ENCODE measurements at places on chromosomes 6 and 20.

- H3K36me3 ChIP-seq = no peaks in the 10 kb centered on the region
- no peak overlapping the region for H3K27ac ChIP-seq
- no peaks in the 10 kb centered on the region for H3K27me3 ChIP-seq
- H3K4me1 ChIP-seq = no peaks in the 10 kb centered on the region
- no peak overlapping the region for H3K4me3 ChIP-seq
Measured at GRCh38 chr6:168384045-168385036, 56.6 kb upstream of the SMOC2 start.

DNA sequence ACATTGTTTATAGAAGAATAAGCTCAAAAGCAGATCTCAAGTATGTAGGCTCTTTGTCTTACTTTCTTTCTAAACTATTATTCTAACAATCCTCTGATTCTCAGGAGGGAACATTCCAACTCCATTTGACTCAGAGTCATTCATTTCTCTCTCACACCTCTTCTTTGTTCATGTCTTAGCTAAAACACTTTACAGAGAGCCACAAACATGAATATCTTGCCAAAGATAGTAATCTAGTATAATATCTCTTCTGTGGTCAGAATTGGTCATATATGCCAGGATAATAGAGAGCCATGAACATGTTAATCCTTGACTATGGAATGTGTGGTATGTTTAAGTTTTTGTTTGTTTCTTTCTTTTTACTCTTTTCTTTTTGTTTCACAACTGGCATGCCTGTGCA lies 456.0 kb upstream of the PTCHD4 start:
- no peak overlapping the region for H3K4me3 ChIP-seq
- no peak overlapping the region for H3K27ac ChIP-seq
- H3K4me1 ChIP-seq = no peaks in the 10 kb centered on the region
- no peak for DNase-seq
- H3K27me3 ChIP-seq = no peaks in the 10 kb centered on the region
- no peaks in the 10 kb centered on the region for H3K36me3 ChIP-seq

- no peak overlapping the region for H3K4me3 ChIP-seq
- no peaks in the 10 kb centered on the region for H3K36me3 ChIP-seq
- H3K27ac ChIP-seq = no peak overlapping the region
- no peak for DNase-seq
- no peaks in the 10 kb centered on the region for H3K4me1 ChIP-seq
- H3K27me3 ChIP-seq = no peaks in the 10 kb centered on the region
Measured at GRCh38 chr6:5045416-5045815, 39.7 kb upstream of the PPP1R3G start.

DNA sequence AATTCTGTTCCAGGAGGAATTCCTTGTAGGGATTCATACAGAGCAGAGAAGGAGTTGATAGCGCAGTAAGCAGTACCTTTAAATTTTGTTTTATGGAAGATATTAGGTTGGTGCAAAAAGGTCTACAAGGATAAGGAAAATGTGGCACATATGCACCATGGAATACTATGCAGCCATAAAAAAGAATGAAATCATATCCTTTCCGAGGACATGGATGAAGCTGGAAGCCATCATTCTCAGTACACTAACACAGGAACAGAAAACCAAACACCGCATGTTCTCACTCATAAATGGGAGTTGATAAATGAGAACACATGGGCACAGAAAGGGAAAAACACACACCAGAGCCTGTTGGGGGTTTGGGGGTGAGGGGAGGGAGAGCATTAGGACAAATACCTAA lies 37.4 kb upstream of the TXLNB start:
- H3K27me3 ChIP-seq = no peaks in the 10 kb centered on the region
- H3K4me1 ChIP-seq = no peaks in the 10 kb centered on the region
- H3K27ac ChIP-seq = no peak overlapping the region
- DNase-seq = no peak
- no peaks in the 10 kb centered on the region for H3K36me3 ChIP-seq

DNA sequence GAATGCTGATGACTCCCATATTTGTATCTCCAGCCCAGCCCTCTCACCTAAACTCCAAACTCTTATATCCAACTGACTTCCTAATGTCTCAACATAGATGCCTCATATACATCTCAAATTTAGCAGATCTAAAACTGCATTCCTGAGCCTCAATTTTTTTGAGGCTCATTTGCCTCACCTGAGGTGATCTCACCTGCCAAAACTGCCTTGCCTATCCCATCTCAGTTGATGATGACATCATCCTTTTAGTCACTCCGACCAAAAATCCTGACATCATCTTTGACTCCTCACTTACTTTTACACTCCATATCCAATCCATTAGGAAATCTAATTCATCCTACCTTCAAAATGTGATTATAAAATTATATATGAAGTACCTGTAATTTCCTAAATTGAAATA lies 25.6 kb upstream of the SLPI start:
- H3K27ac ChIP-seq = no peak overlapping the region
- no peak for DNase-seq
- H3K4me3 ChIP-seq = no peak overlapping the region
- H3K4me1 ChIP-seq = no peaks in the 10 kb centered on the region

DNA sequence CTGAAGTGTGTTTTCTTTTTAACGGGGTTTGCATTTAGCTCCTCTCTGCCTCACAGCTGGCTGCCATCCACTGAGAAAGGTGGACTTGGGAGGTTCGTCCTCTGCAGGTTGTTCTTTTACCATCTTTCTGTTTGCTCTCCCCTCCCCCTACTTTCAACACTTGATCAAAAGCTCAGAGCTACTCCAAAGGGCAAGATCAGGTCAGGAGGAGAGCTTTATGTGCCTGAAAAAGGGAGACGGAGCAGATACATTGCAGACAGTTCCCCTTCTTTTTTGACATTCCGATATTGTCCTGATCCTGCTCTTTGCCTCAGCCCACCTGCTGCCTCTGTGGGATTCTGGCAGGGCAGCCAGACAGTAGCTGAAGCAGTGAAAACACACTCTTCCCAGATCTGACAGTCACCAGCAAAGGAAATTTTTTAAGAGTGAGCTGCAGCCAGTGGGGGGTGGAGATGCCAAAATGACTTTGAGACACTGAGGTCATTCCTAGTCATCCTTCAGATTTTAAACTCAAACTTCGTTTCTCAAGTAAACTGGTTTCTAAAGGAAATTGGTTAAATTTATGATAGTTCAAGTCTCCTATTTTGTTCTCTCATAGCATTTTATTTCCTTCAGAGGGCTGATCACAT lies 26.5 kb downstream of the SMLR1 start:
- H3K27ac ChIP-seq = peak overlapping the region; percentile 42
- no peak for DNase-seq
- peaks cover 36% of the 10 kb centered on the region for H3K4me1 ChIP-seq

DNA sequence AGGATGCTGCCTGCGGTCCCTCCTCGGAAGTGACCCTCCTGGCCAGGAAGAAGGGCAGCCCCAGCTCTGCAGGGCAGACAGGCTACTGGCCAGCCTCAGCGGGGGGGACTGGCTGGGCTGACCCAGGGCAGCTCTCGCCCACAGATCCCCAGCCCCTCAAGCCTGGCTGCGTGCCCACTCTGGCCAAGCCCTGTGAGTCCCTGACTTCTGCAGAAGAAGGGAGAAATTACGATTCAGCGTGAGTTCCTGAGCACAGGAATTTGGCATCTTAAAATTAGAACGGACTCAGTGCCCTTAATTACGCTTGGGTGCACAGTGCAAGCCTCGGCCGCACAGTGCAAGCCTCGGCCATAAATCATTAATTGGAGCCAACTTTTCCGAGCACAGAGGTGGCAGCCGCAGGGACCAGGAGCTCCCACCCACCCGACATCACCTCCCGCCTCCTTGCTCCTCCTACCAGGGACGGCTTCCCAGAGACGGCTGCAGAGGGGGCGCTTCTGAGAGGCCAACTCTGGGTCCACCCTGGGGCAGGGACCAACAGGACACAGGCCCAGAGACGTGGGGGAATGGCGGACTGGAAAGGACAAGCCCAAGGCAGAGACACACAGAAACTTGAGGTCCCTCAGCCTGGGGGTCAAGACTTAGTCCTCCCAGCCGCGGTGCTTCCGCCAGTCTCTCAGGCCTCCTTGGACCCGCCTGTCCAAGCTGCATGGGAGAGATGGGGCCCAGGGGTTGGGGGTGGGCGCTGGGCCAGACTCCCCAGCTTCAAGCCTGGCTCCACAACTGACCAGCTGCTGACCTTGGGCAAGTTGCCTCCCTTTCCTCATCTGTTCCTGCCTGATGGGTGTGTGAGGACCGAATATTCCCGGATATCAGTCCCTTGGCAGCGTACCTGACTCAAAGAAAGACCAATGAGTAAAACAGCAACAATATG lies 165.4 kb downstream of the TAF4 start:
- H3K4me1 ChIP-seq = no peaks in the 10 kb centered on the region
- no peaks in the 10 kb centered on the region for H3K27me3 ChIP-seq
- no peaks in the 10 kb centered on the region for H3K36me3 ChIP-seq
- H3K4me3 ChIP-seq = no peak overlapping the region
- no peak overlapping the region for H3K27ac ChIP-seq

DNA sequence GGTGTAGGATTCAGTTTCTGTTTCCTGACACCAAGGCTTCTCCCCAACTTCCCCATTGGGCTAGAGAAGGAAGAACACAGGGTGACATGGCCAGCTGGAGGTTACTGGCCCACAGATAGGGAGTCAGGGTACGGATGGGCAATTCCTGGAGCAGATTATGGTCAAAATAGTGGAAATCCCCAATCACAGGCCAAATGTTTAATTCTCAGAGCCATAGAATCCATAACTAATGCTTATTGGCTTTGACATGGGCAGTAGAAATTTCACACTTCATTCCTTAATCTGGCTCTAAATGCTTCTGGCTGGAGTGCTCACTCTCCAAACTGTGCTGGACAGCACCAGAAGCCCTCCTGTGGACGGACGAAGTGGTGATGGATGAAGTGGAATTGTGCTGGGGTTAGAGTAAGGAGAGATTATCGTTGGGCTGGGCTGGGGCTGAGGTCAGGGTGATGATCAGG lies 887 bp downstream of the SIGLEC1 start:
- no peaks in the 10 kb centered on the region for H3K27me3 ChIP-seq
- H3K4me1 ChIP-seq = no peaks in the 10 kb centered on the region
- DNase-seq = no peak
- H3K4me3 ChIP-seq = no peak overlapping the region

GRCh38 chr6:49906526-49906925 lies 40.2 kb upstream of the CRISP1 start:
- no peak overlapping the region for H3K4me3 ChIP-seq
- no peaks in the 10 kb centered on the region for H3K4me1 ChIP-seq
- no peak overlapping the region for H3K27ac ChIP-seq
- no peaks in the 10 kb centered on the region for H3K36me3 ChIP-seq
- DNase-seq = no peak

DNA sequence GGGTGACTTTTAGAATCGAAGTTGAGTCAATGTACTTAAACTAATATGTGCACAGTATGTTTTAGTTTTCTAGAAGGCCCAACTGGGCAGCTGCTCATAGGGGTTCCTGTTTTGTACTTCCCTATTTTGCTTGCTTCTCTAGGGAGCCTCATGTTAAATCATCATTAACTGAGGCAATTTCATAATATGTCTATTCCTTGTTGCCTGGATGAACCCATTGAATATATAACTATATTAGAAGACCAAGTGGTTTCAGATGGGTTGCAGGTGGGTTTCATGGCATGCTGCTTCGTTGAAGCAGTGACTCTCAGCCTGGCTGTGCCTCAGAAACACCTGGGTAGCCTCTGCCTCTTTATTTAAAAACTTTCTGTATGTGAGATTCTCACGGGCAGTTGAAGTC lies 22.2 kb downstream of the CARMIL1 start:
- no peaks in the 10 kb centered on the region for H3K27me3 ChIP-seq
- no peaks in the 10 kb centered on the region for H3K36me3 ChIP-seq
- no peak overlapping the region for H3K4me3 ChIP-seq
- H3K4me1 ChIP-seq = no peaks in the 10 kb centered on the region
- H3K27ac ChIP-seq = no peak overlapping the region

DNA sequence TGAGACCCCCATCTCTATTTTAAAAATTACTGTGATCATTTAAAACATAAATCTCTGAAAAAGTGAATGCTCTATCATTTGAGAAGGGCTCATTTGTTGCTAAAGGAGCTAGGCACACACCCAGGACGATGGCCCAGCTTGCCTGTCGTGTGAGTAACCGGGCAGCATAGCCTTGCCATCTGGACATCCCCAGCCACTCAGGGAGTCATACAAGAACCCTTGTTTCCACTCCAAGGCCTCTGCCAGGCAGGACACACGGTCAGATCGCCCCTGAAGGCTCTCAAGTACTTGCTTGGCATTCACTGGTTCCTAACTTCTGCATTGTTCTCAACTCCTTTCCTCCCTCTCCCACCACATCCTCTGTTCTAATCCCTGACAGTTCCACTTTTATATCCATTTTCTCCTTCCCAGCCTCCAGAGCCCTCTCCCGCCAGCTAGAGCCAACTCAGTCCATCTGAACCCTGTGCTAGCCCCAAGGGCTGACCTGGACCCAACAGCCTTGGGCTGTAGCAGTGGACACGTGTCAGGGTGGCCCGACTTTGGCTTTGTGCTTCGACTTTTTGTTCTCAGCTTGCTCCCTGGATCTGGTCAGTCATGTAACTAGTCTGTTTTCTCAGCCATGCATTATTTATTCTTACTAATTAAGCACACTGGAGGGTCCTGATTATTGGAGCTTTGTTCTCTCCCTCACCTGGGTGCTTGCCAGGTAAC lies 15.7 kb upstream of the EZR start:
- H3K4me1 ChIP-seq = peaks cover 2% of the 10 kb centered on the region
- H3K36me3 ChIP-seq = no peaks in the 10 kb centered on the region
- no peaks in the 10 kb centered on the region for H3K27me3 ChIP-seq

- no peak overlapping the region for H3K4me3 ChIP-seq
- H3K4me1 ChIP-seq = no peaks in the 10 kb centered on the region
- peaks cover 20% of the 10 kb centered on the region for H3K36me3 ChIP-seq
- H3K27me3 ChIP-seq = no peaks in the 10 kb centered on the region
- no peak overlapping the region for H3K27ac ChIP-seq
Measured at GRCh38 chr6:125273251-125273650, 28.5 kb downstream of the HDDC2 start.

- no peaks in the 10 kb centered on the region for H3K4me1 ChIP-seq
- no peak overlapping the region for H3K4me3 ChIP-seq
- DNase-seq = no peak
Measured at GRCh38 chr6:113464960-113465359, 392.2 kb upstream of the MARCKS start.

GRCh38 chr20:10536531-10536930 lies 101.4 kb downstream of the SLX4IP start:
- H3K4me1 ChIP-seq = peaks cover 3% of the 10 kb centered on the region
- no peak overlapping the region for H3K27ac ChIP-seq
- no peaks in the 10 kb centered on the region for H3K36me3 ChIP-seq
- no peak overlapping the region for H3K4me3 ChIP-seq
- H3K27me3 ChIP-seq = no peaks in the 10 kb centered on the region
- DNase-seq = no peak

- H3K27me3 ChIP-seq = no peaks in the 10 kb centered on the region
- DNase-seq = no peak
- H3K36me3 ChIP-seq = no peaks in the 10 kb centered on the region
- no peak overlapping the region for H3K27ac ChIP-seq
- H3K4me1 ChIP-seq = no peaks in the 10 kb centered on the region
Measured at GRCh38 chr6:54935739-54936138, 89.2 kb downstream of the FAM83B start.

DNA sequence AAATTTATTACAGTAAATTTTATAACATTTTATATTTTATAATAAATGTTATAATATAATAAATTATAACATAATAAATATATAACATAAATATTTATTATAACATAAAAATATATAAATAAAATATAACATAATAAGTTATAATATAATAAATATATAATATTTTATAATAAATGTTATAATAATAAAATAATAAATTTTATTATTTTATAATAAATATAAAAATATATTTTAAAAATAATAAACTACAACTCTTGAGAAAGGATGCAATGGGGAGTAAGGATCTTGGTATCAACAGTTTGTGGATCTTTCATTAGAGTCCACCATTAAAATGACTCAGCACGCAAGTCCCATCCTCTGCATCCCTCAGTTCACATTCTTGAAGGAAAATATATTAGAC lies 312.6 kb downstream of the MEI4 start:
- H3K27me3 ChIP-seq = no peaks in the 10 kb centered on the region
- no peak overlapping the region for H3K27ac ChIP-seq
- H3K4me3 ChIP-seq = no peak overlapping the region

Data from liver (tissue), 10 donors.